ENCODE measurements at places on chromosomes 13 and 19.

- no peak for DNase-seq
Measured at GRCh38 chr19:42169486-42170413, 37.5 kb upstream of the POU2F2 start.

GRCh38 chr13:71721104-71721503 is 145.9 kb downstream of the DACH1 start:
- DNase-seq = no peak

DNA sequence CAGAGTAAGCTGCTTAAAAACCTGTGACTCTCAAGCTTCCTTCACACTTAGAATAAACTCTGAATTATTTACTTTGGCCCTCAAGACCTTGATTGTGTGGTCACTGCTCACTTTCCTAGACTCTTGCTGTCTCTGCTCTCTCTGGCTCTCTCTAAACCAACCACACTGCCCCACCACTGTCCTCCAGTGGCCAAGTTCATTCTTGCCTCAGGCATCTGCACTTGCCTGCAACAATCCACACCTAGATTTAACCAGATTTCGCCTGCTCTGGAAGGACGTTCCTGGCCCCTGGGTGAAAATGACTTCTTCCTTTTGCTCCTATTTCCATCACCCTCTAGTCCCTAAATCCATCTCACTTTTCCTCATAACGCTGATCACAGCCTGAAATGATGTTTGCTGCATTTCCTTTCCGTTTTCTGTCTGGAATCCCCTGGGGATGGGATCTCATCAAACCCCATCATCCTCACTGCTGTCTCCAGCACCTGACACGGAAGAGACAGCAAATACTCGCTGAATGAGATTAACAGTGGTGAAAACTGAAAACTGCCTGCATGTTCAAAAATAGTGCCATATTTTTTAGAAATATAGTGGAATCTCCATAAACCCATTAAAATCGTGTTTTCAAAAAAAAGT is 232.6 kb downstream of the UQCRFS1 start:
- no peak for DNase-seq

- DNase-seq = no peak
Measured at GRCh38 chr13:114101358-114102130, 30.9 kb downstream of the RASA3 start.

DNA sequence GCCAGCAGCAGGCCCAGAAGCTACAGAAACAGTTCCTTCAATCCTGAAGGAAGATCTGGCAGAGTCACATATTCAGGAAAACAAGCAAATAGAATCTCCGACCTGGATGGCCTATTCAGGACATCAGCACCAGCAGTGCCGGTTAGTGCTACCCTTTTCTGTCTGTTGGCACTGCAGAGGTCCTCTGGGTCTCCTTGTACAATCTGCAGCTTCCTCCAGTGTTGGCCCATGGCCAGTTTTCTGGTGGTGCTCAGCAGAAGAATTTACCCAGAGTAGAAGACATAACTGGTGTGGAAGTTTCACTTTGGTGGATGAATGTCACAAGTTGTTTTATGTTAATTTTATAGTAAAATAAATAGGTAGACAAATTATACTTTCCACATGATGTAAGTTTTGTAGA is 498.1 kb downstream of the COG6 start:
- no peak for DNase-seq

GRCh38 chr19:52660981-52661380 is 22.8 kb upstream of the ZNF83 start:
- no peak for DNase-seq

GRCh38 chr13:67139551-67139950 is 90.6 kb downstream of the PCDH9 start:
- DNase-seq = no peak

GRCh38 chr13:32682130-32682529 is 95.9 kb downstream of the PDS5B start:
- DNase-seq = no peak

DNA sequence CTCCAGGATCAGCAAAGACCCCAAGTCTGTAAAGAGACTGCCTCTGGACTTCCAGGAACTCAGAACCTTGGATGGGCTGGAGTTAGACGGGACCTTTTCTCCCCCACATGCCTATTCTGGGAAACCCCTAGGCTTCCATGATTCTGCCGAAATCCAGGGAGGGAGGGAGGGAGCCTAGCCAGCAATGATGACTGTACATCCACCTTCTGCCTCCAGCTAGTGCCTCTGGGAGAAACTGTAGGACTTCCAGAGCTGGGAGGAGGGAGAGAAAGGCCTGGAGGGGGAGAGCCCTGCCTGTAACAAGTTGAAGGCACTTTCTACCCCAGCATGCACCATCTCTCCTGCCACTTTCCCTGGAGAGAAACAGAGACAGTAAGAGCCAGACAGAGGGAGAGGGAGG is 6.0 kb upstream of the HAS1 start:
- DNase-seq = no peak

Measured in Jurkat, Clone E6-1 (cell line).